ENCODE measurements at places on chromosomes 7 and 10.

DNA sequence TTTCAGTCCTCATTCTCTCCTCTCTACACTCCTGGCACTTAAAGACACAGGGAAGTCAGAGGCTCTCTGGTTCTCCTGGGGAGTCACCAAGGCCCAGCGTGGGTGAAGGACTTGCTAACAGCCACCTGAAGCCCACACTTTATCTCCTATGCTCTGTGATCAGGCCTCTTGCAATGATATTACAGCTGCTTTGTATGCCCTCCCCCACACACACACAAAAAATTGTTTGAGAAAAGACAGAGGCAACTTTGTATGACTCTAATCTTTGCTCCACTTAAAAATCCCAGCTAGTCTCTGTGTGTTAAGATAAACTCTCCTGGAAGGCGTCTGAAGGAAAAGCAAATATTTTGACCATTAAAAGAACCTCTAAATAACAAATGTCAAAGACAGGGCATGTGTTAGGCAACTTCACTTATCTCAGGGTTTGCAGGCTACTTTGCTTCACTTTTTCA, 507.2 kb downstream of the TNS3 start:
- no peak for DNase-seq

DNA sequence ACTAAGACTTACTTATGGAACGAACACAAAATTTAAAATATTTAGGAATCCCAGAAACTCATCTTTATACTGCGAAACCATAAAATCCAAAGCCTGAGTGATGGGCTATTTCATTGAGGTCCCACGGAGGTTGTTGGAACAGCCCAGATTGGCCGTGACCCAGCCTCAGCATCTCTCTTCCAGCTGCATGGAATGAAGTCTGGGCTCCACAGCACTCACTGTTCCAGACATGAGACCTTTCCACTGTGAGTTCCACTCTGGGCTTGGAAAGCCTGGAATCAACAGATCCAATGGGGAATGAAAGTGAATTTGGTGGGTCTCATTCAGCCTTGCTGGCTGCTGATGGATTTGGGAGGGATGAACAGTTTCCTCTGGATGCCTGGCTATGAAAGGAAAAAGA, 184.9 kb downstream of the EMX2 start:
- no peak for DNase-seq

GRCh38 chr7:46908770-46909169, 673.1 kb downstream of the TNS3 start:
- no peak for DNase-seq

- DNase-seq, result peak; percentile 39
Observed at GRCh38 chr10:79390551-79391229, 43.4 kb downstream of the PPIF start.

DNA sequence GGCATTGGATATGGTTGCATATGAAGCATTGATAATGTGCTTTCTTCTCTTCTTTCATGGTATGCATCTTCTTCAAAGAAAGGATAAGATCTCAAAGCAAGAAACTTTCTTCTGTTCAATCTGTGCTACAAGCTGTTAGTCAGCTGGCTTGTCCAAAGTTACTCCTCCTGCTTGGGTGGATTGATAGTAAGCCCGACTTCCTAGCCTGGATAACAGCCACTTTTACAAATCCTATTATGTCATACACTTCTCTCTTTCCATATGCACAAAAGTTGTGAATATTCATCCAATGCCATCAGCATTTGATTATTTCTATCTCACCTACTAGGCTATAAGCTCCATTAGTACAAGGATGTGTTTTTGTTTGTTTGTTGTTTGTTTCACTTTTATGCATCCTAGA, 891.0 kb upstream of the SORCS1 start:
- DNase-seq, result no peak

DNA sequence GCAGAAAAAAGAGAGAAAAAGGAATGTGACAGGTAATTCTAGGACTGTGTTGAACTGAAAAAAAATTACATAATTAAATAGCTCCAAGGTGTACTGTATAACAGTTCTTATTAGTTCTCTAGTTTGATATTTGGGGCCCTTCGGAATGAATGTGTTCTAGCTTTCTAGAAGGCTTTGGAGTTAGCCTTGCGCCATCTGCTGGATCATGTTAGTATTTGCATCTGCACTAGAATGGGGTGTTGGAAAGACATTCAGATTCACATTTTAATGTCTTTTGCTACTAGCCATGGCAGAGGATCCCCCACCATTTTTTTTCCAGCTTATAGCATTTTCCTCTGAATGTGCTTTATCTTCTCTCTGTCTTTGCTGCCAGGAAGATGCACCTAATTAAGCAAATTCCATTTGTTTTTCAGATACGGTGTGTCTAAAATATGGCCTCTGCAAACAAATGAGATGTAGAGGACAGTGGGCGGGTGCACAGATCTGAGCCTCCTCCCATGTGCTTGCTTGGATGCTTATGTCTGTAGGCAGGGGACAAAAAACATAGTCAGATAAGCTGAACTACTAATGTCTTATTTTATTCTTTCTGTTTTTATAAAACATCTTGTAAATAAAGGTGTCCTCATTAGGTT, 238.5 kb downstream of the PHF14 start:
- DNase-seq, result no peak

GRCh38 chr10:80203835-80204676, 1.3 kb downstream of the ANXA11 start:
- no peak for DNase-seq

DNA sequence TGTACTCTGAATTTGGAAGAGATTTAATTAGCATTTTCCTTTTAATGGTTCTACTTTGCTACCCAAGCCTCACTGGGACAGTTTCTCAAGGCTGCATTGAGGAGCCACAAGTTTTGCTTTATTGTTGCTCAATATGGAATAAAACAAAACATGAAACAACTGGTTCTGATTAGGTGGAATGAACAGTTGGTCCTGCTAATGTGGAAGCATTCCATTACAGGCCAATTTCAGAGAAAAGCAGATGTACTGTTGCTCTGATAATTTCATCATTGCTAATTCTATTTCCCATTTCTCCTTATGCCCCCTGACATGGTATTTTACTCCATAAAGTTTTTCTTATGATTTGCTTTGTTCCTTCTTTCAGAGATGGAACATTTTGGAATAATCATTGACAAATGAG, 66.0 kb upstream of the PAPSS2 start:
- DNase-seq, result no peak

DNA sequence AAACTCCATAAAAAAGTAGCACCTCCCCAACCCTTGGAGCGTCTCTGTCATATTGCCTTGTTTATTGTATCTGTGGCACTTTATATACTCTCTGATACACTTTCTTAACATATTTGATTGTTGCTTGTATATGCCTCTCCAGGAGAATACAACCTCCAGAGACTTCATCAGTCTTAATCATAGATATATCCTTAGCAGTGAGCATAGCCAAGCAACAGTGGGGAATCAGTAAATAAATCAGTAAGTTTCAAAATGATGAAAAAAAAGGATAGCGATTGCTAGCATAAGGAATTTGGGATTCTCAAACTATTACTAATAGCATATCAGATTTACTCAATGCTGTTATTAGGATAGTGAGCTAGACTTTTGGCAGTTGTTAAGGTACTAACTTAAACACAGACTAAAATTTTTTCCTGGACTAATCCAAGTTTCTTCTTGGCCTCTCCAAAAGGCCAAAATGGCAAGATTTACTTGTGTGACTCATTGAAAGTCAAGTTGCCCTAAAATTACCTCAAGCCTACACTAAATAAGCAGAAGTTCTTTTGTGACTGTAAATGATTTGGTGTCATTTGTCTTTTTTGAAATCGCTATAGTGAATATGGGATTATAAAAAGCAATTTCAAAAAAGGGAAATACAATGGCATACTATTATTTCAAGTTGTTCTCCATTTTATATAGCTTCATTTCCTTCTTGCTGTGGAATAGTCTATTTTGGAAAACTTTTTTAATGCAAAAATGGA, 177.9 kb downstream of the CHN2 start:
- no peak for DNase-seq

DNA sequence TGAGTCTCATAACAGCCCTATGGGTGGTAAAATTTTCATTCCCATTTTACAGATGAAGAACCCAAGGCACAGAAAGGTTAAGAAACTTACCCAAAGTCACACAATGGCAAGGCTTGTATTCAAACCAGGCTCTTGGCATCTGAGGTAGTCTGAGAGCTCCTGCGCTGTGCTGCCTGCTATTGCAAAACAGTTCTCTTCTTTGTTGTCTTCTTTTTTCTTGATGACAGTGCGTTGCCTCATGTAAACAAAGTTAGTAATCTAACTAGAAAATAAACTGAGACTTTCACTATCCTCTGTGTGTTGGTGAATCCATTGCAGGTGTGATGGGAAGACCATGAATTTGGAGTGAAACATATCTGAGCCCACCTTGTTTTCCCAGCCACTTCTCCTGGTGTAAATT, 240.8 kb downstream of the PTEN start:
- no peak for DNase-seq

DNA sequence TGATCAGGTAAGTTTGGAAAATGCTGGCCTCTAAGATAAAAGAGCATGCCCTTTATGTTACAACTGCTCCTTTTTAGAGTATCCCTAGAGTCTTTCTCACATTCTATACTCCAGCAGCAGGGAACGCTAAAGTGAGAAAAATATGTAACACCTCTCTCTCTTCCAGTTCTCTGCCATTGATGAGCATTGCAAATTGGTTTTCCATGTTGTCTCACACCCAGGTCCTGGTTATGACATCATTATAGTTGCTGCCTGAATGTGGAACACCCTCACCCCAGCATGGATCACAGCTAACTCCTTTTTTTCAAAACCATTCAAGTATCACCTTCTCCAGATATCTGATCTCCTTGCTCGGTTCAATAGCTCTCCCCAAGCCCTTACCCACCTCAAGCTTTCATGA, 84.4 kb downstream of the DGKI start:
- no peak for DNase-seq

DNA sequence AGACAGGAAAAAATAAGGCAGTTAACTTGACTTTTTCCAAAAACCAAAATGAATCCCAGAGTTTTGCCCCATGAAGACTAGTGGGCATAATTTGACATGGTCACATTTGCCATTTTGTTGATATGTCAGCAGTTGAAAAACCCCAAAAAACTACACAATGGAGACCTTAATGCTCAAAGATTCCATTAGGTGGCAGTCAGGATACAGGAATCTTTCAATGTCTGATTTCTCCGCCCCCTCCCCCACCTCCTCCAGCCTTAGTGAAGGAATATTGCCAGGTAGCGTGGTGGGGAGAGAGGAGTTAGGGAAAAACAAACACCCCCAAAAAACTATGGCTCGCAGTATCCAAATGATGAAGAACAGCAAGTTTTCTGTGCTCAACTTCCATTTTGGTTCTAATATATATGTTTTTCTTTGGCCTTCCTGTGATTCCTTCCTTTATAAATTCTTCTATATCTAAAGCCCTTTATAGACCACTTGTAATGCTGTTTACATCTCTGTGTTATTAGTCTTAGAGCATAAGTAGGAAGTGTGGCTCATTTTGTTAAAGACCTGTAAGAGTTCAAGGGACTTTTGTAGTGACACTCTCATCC, 6.7 kb upstream of the SMNDC1 start:
- no peak for DNase-seq

DNA sequence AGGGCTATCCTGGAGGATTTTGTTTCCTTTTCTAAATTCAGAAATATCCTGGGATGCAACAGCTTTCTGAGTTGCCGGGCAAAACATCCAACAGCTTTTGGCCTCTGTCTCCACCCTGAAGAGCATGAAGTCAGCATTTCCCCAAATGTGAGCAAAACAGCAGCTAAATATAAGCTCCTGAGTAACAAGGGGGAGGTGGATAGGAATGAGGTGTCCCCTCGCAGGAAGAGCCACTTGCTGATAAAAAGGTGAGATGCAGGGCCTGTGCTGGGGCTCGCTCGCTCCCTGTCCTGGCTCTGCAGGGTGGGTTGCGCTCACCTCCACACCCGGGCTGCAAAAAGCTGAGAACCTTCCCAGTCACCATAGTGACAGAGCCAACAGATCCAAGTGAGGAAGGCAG, 264.3 kb downstream of the ZEB1 start:
- DNase-seq, result no peak

DNA sequence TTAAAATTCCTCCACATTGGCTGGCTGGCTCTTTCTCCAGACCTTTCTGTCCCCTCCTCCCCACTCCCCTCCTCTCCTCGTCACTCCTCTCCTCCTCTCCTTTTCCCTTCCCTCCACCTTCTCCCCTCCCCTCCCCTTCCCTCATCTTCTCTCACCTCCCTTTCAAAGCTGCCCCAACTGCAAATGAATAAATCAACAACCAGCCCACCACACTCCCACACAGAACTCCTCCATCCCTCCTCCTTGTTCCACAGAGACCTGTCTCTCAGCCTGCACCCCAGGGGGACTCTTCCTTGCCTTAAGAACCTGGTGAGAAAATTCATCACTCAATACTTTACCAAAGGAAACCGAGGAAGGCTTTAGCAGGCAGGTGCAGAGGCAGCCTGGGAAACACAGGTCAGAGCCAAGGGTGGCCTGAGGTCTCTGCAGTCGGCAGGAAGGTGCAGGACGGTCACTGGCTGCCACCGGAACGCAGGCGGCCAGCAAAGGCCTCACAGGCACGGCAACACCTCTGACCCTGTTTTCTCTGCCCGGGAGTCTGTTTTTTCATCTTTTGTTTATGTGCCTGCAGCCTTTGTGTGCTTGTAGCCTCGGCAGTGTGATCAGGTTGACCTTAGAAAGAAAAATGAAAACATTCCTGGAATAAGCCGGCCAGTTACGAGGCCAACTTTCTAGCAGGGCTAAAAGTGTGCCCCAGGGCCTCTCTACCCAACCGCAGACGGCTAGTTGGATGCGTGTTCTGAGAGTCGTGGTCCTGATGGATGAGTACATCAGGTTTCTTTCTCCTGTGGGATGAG, 207.6 kb upstream of the KLF6 start:
- DNase-seq, result no peak

DNA sequence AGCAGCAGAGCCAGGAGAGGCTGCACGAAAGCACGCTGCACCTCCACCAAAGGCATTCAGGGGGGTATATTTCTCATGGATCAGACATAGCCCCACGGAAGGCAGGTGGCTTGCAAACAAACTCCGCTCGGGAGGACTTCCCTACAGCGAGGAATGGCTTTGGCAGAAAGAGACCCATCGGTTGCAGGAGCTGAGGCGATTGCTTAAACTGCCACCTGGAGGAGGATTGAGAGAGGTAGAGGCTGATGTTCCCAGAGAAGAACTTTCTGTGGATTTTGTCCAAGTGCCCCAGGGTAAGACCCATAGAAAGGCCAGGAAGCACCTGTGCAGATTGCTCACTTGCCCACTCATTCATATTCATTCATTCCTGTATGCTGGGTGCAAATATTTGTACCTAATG, 89.1 kb downstream of the NEUROD6 start:
- no peak for DNase-seq

- DNase-seq, result no peak
Observed at GRCh38 chr10:47140761-47141348, 159.1 kb upstream of the GDF10 start.

- no peak for DNase-seq
Observed at GRCh38 chr10:124390471-124391187, 28.1 kb downstream of the OAT start.

- DNase-seq, result peak; percentile 75
Observed at GRCh38 chr10:132142396-132143161, 44.2 kb upstream of the DPYSL4 start.

DNA sequence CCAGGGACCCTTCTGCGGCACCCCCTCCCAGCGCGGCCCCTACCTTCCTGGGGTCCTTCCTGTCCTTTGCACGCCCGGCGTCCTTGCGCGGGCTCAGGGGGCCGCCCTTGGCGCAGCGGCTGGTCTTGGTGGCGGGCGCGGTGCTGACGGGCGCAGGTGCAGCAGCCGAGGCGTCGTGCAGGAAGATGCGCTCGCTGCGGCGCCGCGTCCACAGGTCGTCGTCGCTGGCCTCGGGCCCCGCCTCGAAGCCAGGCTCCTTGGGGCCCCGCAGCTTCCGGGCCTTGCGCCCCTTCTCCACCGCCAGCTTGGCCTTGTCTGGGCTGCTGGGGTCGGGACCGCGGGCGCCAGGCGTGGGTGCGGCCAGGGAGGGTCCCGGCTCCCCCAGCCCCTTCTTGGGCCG, 49.8 kb downstream of the SLC29A4 start:
- DNase-seq, result no peak

GRCh38 chr7:108770981-108771745, 201.5 kb downstream of the DNAJB9 start:
- DNase-seq, result no peak
